Endothelial cell (in vitro differentiated cells): ENCODE measurements at places on chromosomes 7 and 10.

- DNase-seq: no peak
Measured at GRCh38 chr7:156746891-156747290, 106.3 kb downstream of the RNF32 start.

DNA sequence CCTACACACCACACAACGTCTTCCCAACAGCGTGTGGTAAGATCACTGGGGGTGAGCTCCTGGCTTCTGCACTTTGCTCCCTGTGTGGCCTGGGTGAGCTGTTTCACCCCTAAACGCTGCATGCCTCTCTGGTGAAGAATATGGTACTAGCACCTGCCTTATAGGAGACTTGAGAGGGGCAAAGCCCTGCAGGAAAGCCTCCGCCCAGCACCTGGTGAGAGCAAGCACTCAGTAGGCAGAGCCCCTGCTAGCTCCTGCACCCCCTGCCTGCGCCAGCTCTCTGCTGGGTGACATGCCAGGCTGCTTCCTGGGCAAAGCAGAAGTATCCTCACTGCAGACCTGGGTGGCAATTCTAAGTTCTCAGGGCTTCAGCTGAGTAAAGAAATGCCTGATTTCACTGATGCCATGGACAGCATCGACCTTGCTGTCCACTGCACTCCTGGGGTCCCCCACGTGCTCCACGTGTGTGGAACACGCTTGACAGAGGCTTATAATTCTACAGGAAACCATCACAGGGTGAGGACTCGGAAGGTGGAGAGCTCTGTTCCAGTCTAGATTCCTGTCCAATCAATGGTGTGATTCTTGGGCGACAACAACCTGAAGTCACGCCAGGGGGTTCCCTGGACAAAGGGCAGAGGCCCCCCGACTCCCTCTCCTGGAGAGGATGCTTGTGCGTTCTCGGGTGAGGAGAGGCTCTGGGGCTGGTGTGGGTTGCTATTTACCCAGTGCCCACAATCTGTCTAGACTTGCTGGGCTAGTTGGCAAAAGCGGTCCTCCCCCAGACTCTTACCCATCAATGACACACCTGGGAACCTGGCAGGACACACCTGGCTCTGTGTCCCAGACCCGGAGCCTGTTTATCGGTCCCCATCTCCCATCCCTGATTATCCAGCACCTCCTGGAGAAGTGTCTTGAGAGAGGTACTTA is 5.0 kb upstream of the CALML5 start:
- DNase-seq: no peak

DNA sequence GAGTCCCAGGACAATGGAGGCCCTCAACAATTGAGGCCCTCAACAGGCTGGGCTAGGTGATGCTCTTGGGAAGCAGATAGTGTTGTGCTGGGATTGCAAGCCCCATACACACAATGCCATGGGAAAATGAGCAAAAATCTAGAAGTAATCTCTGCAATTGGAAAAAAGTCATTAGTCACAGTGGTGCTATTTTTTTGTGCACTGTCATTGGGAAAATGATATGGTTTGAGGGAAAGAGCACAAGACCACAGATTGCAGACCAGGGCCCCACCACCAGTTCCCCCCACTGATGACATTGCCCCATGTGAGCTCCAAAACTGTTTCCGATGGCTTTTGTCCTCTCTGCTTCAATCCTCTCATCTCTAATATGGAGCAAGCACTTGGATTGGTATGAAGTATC is 1.9 kb downstream of the KCTD7 start:
- no peak for DNase-seq

DNA sequence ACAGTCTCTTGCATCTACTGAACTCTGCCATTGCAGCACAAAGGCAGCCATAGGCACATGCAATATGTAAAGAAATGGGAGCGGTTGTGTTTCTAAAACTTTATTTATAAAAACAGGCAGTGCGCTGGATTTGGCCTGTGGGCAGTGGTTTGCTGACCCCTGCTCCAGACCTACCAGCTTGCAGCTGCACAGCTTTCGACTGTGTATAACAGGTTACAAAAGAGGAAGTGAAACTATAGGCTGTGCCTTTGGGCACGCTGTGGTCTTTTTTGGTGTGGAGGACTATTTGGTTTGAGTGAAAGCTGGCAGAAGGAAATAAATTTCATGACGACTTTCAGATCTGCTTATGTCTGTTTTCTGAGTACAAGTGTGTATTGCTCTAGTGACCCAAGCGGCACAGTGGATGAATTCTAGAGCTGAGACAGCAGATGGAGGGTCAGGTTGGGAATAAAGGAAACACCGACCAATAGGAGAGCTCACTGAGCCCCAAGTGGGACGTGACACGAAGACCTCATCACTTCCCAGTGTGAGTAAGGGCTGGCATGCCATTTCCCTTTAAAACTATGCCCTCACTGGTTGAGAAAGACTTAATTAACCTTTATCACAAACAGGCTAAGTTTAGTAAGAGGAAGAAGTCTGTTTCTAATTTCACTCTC is 152.7 kb downstream of the ANK3 start:
- DNase-seq: no peak

- DNase-seq: peak; percentile 15
Measured at GRCh38 chr7:95886501-95887090, 114.2 kb downstream of the DYNC1I1 start.

DNA sequence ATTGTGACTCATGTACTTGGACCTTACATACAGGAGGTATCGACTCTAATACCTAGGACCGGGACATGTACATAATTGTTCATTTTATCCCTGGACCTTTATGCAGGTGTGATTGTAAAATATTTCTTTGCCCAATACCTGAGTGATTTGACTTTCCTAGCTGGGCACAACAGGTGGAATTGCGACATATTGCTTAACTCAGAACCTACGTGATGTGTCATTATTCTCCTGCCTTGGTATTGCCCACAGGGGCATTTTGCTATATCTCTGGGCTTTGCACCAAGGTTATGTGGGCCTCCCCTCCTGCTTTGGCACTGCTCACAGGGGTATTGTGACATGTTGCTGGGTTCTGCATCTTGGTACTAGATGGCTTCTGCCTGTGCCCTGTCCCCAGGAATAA is 23.9 kb upstream of the ZNF107 start:
- no peak for DNase-seq

DNA sequence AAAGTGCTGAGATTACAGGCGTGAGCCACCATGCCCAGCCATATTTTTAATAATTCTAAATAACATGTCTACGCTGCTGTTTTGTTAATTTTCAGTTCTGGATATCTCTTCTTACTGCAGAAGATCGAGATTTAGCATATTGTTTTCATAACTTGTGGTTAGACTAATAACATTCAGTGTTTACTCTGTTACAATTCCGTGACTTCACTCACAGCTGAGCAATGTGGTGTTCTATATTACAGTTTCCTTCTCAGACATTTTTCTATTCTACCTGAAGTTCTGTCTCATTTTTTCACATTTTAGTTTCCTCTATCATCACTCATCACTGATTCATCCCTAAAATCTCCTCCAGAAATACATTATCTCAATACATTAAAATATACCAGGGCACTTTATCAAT is 10.9 kb downstream of the RNF32 start:
- no peak for DNase-seq

DNA sequence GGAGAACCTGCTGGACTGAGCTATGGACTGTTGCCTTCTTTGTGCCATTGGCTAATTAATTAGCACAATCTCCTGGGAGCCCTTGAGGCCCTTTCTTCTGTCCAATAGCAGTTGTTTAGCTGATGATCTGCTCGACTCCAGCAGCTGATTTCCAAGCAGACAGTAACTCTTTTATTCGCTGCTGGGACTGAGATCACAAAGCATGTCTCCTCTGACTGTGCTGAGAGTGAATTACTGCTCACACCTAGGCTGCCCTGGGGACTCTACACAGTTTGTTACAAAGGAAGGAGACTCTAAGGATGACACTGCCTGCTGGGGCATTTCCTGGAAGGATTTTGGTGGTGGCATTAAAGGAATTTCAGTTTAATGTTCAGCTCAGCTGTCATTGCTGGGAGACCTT is 31.4 kb downstream of the CASP7 start:
- DNase-seq: no peak

- no peak for DNase-seq
Measured at GRCh38 chr7:140078392-140078791, 15.6 kb upstream of the PARP12 start.

DNA sequence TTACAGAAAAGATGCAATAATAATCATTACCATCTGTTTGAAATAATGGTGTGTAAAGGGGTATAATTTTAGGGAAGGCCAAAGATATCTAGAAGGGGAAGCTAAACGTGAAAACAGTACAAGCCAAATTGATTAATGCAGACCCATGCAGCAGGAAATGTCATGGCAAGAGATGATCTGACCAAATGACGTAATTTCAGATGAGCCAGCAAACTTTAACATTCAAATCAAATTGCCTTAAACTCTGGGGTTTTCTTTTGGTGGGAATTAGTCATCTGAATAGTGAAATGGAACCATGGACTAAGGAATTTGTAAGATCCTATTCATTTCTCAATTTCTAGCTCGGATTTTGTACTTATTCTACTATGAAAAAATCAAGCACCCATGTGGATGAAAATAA is 21.4 kb upstream of the SCIN start:
- no peak for DNase-seq

GRCh38 chr10:99612167-99612831 is 7.9 kb downstream of the SLC25A28 start:
- DNase-seq: peak; percentile 60

DNA sequence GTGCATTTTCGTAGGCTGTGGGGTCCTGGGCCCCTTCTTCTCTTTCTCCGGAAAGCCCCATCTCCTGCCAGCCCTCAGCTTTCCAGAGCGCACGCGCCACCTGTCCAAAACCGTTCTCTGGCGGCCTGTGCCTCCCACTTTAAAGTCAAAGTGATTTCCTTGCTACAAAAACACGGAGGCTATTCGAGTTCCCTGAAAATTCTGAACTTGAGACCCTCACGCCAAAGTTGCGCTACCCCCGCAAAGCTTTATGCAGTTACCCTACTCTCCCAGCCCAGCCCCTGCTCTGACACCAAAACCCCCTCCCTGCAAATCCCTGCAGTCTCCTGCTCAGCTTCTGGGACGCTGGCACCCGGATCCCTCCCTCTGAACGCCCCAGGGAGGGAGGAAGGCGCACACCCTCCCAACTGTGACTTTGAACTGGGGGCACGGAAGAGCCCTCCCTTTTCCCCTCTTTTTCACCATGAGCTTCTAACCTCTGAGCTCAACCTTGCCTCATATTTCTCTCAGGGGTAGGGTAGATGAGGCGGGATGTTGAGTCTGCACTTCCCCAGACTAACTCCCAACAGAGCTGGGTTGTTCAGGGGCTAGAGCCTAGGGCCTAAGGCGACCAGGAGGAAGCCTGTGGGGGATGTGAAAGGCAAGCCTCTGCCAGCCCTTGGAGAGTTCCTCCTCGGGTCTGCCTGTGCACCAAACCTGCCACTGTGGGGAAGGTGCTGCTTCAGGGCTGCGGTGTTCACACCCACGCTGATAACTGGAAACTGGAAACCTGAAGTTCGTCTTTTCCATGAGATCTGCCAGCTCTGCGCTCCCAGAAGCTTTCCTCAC is 2.7 kb upstream of the PAX4 start:
- DNase-seq: no peak

DNA sequence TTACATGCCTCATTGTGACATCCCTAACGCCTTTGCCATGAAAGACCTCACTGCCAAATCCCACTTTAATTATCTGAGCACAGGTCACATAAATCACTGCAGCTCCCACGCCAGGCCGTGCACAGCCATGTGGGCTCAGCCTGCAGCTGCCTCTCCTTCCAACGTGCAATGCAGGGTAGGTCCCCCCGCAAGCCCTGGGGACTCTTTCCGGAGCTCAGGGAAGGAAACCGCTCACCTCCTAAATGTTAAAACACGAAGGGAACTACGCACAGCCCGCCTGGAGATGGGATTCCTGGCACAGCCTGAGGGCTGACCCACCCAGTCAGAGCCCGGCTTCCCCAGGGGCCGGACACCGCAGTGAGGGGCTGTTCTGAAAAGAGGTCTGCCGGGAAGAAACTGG is 128.0 kb downstream of the MAD1L1 start:
- no peak for DNase-seq

- DNase-seq: no peak
Measured at GRCh38 chr7:108385834-108386422, 70.3 kb downstream of the NRCAM start.

DNA sequence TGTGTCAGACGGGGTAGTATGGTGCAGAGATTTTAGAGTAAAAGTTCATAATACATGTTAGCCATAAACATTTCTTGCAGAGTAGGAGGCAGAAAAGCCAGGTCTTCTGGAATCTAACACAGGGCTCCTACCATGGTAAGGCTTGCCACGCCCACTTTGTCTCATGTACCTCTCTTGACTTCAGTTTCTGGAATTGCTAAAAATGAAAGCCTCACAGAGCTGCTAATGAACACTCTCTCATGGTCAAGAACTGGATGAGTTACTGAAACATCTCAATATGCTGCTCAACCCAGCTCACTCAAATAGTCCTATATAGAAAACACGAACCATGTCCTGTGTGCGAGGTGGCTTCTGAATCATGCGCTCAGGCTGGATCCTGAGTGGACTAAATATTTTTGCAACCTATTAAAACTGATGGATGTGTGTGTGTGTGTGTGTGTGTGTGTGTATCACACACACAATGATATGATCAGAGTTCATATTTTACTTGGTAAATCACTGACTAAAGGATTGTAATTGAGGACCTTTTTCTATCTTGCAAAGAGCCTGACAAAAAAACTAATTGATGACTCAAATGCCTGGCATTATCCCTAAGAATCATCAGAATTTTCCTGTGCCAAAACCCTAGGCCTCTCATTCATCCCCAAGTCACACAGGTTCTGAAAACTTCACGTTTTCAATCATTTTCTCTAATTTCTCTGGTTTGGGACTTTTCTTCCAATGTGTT is 1306.6 kb downstream of the XPNPEP1 start:
- DNase-seq: no peak

- no peak for DNase-seq
Measured at GRCh38 chr7:25840209-25840792, 311.7 kb upstream of the NFE2L3 start.

DNA sequence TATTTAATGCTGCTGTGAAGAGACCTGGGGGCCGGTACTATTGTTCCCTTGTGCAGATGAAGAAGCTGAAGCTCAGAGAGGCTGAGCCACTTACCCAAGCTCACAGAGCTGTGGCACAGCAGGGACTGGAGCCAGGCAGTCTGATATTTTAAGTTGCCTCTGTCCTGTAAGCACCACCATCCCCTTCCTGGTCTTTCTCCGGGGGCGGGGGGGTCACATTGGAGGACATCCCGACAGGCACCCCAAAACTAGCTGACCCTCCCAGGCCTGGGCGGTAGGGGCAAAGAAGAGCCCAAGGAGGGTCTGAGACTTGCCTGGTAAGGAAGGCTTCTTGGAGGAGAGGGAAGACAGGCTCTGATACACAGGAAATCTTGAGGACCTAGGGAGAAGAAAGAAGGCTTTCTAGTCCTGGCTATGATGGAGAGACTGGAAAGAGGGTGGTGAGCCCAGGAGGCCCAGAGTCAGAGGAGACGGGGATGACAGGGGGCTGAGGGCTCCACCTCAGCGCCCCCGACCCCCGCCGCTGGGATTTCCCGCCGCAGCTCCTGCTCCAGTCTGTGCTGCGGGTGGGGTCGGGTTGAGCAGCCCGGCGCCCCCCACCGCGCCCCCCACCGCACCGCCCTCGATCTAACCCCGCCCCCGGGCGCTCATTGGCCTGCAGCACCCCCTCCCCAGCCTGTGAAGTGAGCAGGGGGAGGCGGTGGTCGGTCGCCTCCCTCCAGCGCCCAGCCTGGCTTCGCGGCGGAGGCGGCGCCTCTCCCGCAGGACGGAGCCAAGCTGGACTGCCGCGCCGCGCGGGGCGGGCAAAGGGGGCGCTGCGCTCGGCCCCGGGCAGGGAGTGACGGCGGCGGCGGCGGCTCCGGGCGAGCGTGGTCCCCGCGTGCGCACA is at the start of gene ADCYAP1R1:
Gene ADCYAP1R1, plus strand, starts transcription at position 711 of the 889 bp plus-strand sequence. CDS start 10,957 bp downstream, outside the sequence.
- peak; percentile 51 for DNase-seq
